Stimulated activated CD4-positive, alpha-beta T cell treated with anti-CD3 and anti-CD28 coated beads, TNF-alpha, amount 100 ng/mL, for 48 hours (primary cell): ENCODE measurements at places on chromosomes 12 and 14.

DNA sequence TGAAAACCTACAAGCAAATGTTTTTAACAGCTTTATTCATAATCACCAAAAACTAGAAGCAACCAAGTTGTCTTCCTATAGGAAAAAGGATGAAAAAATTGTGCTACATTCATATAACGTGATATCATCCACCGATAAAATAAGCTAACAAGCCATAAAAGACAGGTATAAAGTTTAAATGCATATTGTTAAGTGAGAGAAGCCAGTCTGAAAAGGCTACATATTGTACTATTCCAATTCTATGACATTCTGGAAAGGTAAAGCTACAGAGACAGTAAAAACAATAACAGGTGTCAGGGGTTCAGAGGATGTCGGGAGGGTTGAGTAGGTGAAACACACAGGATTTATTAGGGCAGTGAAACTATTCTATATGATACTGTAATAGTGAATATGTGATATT lies 22.7 kb downstream of the CDKL1 start:
- no peak for DNase-seq

DNA sequence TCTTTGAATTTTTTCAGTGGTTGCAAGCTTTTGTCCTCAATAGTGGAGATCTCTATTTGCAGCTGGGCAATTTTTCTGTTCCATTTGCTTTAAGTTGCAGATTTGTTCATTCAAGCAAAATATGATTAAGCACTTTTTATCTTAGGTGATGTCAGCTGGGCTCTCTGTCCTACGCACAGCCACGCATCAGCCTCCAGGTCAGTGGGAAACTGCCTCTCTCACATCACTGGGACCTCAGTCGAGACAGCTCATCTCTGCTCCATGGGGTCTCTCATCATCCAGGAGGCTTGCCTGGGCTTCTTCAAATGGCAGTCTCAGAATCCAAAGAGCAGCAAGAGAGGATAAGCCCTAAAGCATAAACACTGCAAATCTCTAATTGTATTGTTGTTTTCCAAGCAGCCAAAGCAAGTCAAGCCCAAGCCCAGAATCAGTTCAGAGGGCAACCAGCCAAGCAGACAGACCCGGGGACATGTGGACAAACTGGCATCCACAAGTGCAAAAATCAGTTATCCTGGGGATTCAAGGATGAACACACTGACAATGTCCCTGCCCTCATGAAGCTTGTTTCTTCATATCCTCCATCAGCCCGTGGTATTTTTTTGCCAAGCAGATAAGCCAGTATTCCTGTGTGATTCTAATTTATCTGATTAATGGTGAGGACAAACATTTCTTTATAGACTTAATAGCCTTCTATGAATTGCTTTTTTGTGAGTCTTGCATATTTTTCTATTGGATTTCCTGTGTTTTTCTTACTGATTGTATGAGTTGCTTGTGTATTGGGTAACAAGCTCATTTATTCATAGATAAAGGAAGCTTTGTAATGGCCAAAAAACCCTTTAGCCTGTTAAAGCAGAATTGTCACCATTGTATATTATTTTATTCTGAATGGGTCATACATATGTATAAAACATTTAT lies 262.5 kb downstream of the GXYLT1 start:
- no peak for DNase-seq

DNA sequence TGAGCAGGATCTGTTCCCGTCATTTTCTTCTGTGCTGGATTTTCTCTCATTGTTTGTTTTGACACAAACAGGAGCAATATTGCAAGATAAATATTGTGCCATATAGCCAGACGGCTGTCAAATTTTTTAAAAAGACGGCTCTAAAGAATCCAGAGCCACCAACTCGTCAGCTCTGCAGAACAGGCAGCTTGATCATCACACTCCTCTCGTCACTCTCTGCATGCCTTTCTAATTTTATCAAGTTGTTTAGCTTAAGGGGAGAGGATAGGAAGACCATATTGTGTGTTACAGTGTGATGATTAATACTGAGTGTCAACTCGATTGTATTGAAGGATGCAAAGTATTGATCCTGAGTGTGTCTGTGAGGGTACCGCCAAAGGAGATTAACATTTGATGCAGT lies 562.8 kb downstream of the GALC start:
- DNase-seq: no peak

- no peak for DNase-seq
Observed at GRCh38 chr14:90580377-90581335, 183.8 kb downstream of the CALM1 start.

DNA sequence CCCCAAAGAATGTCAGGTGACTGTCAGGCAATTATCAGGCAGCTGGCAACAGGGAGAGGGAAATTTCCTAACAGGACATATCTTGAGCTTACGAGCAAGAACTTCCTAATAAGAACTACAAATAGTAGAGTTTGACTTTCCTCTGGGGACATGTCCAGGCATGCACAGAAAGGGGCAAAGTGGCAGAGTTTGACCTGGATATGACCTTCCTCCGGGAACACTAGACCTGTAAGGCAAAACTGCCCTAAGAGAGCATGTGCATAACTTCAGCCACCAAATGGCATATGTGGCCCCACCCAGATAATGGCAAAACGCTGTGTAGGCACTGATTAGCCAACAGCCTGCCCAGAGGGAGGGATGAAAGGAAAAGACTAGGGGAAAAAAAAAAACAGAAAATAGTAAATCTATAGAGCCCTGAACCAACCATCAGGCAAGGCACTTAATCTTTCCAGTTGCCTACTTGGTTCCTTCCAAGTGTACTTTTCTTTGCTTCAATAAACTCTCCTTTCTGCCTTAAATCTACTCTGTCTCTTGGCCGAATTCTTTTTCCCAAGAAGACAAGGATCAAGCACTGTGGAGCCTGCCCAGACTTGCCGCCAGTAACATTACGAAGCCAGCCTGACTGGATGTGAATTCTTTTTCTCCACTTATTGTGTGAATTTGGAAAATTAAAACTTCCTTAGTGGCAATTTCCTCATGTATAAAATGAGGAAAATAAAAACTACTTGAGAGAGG lies 164.1 kb downstream of the SPTSSA start:
- DNase-seq: no peak

DNA sequence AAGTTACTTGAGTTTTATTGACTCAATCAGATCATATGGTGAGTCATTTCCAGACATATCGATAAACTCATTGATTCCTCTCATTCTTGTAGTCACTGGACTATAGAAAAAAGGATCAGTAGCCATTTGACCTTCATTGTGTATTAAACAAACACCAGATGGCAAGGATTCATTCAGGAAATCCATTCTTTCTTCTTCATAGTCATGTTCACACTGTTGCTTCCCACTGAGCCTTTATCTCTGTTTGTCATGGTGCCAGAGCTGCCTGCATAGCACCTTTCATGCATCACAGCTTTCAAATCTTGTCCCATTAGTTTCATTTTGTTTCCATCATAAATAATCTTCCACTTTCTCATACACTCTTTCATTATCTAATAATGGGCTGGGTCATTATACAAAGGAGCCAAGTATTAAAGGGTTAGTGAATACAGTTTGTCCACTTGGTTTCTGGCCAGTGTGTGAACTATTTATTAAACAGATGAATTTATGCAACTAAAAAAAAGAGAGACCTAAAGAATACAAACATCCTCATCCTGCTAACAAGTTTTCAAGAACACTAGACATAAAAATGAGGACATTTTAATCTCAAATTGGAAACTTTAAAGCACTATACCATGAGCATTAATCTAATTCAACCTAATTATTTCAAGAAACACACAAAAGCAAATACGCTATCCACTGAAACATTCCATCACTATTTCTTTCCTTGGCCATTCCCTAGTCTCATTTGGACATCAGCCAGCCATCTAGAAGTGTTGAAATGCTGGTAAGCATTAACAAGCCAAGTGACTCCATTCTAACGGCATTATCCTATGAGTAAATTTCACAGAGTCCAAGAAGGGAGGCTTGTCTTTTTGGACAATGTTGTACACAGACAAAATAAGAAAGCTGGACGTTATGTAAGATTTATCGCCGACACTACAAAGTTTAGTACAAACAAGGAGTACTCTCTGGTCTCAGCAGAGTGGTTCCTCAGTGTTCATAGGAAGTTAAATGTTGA lies 476.5 kb downstream of the FOXG1 start:
- no peak for DNase-seq

DNA sequence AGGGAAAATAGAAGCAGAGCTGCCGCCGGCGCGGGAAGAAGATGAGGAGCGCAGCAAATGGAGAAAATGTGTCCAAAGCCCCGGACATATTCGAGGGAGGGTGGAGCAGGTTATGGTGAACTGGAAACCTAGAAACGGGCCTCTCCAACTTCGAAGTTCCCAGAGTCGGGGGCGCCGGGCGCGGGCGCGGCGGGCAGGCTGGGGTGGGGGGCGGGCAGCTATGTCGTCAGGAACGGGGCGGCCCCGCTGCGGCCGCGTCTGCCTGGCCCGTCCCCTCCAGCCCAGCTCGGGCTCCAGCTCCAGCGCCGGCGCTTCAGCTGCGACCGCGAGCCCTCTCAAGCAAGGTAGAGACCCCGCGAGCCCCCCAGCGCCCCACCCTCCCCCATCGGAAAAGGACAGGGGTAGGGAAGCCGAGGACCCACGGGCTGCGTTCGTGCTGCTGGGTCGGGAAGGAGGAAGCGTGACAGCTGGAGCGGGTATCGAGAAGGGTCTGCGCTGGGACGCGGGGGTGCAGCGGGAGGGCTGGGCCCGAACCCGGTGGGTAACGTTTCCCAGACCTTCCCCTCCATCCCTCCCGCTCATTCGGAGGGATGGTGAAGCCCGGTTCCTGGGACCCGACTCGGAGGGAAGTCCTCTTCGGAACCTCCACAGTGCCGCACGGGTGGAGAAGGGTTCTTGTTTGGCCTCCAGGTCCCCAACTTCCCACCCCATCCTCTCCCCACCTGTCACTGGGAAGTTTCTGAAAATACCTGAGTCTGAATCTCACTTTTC lies 1.0 kb downstream of the DGKA start:
- no peak for DNase-seq

DNA sequence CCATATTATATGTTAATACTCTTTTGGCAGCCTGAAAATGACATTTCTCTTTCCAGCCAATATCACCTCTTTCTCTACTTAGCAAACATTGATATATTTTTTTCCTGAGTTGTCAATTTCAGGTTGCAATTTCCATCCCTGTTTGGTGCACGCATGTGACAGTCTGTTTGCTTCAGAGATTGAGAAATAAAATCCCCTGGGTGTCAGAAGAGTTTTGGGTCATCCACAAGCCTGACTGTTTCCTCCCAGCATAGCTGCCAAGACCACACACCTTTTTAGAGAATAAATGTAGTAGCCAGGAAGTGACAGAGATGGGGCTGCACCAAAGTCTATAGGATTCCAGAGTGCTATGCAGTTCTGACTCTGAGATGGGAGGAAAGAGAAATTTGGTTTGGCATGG lies 144.9 kb upstream of the NOS1 start:
- no peak for DNase-seq

DNA sequence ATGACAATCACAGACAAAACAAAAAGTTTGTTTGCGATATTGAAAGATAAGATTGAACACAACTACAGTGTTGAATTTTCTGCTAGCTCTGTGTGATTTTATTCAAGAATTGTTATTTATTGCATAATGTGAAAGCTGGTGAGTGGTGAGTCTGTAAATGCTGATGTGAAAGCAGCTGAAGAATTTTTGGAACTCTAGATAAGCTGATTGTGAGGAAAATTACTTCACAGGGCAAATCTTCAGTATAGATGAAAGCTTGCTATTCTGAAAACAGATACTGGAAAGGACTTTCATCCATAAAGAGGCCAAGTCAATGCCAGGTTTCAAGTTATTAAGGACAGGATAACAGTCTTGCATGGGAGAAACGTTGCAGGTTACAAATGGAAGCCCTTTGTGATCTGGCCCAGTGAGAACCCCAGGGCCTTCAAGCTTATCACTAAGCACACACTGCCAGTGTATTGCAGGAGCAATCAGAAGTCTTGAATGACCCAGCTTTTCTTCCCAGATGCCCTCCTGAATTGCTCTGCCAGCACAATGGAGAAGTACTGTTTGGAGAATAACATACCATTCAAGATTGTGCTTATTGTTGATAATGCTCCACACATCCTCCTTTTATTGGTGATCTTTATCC lies 153.7 kb downstream of the PCNX1 start:
- DNase-seq: no peak

- no peak for DNase-seq
Observed at GRCh38 chr14:23827100-23827892, 126.3 kb upstream of the DHRS4 start.

DNA sequence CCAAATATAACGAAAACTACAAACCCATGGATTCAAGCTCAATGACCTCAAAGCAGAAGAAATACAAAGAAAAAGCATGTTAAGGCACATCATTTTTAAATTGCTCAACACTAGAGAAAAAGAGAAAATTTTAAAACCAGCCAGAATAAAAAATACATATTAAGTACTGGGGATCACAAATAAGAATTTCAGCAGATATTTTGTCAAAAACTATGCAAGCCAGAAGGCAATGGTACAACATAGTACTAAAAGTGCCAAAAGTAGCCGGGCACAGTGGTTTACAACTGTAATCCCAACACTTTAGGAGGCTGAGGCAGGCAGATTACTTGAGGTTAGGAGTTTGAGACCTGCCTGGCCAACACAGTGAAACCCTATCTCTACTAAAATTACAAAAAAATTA lies 10.2 kb downstream of the SGPP1 start:
- no peak for DNase-seq

GRCh38 chr12:124768452-124769162 lies 95.1 kb downstream of the SCARB1 start:
- no peak for DNase-seq

DNA sequence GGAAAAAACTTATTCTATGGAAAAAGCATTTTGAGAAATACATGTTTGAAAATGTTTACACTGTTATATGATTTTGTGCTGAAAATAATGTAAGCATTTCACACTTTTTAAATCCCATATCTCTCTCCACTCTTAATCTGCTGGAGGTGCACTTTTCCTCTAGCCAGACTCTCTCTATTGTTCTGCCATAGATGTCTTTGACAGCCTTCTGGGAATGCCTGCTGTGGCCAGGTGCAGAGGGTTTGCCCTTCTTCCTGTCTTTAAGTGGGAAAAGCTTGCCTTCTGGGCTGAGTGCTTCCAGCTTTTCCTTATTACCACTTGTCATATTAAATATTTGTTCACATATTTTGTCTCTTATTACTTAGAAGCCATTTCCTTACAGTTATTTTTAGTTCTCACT lies 60.1 kb upstream of the PPM1H start:
- no peak for DNase-seq

GRCh38 chr12:43840338-43840737 lies 4.5 kb downstream of the TMEM117 start:
- DNase-seq: no peak
